HEK293T (cell line): ENCODE measurements at places on chromosomes 13 and 19.

DNA sequence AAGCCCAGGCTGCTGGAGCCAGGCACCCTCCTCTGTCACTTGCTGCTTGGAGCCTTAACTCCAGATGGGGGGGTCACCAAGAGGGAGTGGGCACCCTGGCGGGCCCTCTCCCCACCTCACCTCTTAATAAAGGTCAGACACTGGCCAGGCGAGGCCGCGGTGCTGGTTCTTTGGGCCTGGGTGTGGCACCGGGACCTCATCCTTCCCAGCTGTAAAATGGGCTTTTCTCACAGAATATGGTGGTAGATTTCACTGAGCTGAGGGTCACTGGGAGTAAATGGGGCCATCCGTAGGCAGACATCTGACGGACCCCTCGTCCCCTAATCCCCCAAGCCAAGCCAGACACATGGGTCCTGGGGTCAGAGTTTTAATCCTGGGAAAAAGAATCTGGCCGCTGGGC, 14.9 kb downstream of the STAP2 start:
- no peak for DNase-seq

DNA sequence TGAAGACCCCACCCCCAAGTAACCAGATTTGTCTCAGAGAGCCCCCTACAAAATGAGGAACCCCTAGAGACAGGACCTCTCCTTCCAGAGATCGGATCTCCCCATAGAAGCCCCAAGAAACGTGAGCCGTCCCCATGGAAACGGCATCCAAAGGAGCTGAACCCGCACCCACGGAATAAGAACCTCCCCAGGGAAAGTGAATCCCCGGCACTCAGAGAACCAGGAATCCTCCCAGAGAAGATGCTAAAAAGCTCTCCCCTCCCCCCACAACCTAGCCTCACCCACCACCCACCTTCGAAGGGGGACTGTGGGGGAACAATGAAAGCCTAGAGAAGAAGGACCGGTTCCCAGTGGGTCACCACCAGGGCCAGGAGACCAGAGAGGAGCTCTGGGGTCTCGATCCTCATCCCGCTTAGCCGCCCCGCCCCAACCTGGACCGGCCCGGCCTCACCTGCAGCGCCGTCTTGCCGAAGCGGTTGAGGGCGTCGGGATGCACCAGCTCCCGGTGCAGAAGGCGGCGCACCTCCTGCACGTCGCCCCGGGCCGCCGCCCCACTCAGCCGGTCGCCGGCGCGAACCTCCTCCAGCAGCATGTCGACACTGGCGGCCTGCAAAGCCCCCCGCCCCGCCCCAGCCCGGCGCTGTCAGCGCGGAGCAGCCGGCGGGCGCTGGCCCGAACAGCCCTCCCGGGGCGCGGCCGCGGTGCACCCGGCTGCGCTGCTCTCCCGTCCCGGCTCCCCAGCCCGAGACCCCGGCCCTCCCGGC, 535 bp downstream of the CDKN2D start:
- DNase-seq = no peak

- no peak for DNase-seq
These were observed 699.0 kb downstream of the GPC5 start for GRCh38 chr13:92097337-92097903.

DNA sequence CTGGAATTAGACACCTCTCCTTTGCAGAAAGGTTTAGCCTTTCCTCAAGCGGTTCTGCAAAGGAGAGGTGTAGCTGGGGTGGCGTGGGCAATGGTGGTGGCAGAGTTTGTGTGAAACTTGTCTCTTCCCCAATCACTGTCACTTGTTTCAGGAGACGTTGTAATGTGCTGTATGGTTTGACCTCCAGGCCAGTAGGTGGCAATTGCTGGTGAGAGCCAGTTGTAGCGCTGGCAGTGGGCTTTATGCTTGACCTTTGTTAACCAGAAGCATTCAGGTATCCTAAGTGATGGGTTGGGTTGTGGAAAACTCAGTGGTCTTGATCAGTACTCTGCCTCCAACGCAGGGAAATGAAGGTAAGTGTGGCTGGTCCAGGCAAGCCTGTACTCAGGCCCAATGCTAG, 12.7 kb upstream of the LILRA5 start:
- no peak for DNase-seq

- no peak for DNase-seq
These were observed 119.2 kb upstream of the SPACA7 start for GRCh38 chr13:112256716-112257494.

GRCh38 chr19:21704320-21704719, 63.1 kb downstream of the ZNF100 start:
- no peak for DNase-seq

DNA sequence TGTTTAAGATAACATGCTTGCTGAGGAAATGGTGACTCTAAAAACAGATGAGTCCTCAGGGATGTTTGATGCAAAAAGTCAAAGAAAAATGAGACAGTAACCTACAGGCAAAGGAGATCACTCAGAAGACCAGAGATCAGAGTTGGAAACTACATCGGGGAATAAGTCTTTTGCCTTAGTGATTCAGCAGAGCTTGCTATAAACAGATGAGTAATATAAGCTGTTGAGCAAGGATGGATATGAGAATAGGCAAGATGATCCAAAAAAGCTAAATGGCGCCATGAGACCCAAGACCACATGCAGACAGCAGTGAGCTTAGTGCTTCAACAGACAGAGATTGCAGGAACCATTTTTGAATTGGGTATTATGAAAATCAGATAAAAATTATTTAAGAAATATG, 168.6 kb downstream of the POSTN start:
- DNase-seq = no peak

DNA sequence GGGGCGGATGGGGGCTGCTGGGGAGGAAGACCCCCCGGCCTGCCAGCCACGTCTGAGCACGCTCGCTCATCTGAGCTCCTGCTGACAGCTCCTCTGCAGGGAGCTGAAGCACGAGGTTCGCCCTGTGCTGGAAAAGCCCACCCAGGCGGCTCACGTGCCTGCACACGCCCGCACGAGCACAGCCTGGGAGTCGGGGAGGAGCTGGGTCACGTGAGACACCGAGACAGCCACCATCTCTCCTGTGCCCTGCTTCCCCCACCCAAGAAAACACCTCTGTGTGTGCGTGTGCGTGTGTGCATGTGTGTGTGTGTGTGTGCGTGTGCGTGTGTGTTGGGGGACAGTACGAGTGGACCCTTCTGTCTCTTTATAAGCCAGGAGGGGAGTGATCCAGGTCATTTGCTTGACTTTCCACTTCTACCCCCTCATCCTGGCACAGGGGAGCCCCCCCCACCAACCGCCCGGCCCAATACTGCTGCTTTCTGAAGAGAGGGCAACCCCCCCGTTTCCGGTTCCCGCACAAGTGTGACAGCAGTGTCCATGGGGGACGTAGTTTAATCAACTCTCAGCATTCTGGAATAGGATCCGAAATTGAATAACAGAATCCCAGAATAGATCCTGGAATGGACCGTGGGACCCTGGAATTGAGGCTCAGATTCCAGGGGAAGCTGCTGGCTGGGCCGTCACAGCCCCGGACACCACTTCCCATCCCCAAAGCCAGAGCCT, 42.5 kb downstream of the CELF5 start:
- peak; percentile 33 for DNase-seq

DNA sequence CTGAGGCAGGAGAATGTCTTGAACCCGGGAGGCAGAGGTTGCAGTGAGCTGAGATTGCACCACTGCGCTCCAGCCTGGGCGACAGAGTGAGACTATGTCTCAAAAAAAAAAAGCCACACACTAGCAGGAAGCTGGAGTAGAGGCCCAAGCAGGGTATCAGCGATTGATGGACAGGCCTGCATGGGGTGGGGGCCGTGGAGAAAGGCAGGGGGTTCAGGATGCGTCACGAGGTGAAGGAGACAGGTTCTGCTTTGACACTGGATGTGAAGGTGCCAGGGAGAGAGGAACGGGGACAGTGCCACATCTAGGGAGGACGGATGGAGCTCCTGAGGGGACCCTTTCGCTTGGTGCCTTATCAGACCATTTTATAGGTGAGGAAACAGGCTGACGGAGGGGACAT, 7.1 kb downstream of the COLGALT1 start:
- DNase-seq = no peak

GRCh38 chr13:31733066-31733465, 6.3 kb upstream of the RXFP2 start:
- no peak for DNase-seq

GRCh38 chr19:3970808-3971598, at the start of gene DAPK3:
TSS of gene DAPK3 (minus strand) at chr19:3971099. CDS start at chr19:3969735, 1,364 bp downstream.
- peak; percentile 92 for DNase-seq

GRCh38 chr13:45851171-45851921, at the start of gene SIAH3:
TSS of gene SIAH3 (minus strand) at chr13:45851753. CDS start at chr13:45851629, 124 bp downstream.
- no peak for DNase-seq

DNA sequence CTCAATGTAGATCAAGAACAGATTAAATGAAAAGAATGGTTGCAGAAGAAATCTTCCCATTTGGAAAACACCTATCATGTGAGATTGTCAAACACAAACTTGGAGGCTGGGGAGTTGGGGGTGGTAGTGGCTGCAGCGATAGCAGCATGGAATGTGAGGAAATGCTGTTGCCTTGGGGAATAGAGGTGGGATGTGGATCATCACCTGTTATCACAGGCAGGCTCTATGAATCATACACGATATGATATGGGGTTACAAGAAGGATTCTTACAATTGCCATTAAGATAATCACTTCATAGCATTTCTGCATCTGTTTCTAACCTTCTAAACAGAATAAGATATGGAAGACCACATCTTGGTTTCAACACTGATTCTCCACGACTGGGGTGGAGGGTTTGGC, 88.7 kb downstream of the RNASEH2B start:
- DNase-seq = no peak

GRCh38 chr13:35475960-35476943, at the start of gene MAB21L1:
TSS of gene MAB21L1 (minus strand) at chr13:35476689. CDS start at chr13:35476138, 551 bp downstream.
- peak; percentile 69 for DNase-seq

GRCh38 chr13:44347301-44347700, 26.3 kb upstream of the SERP2 start:
- no peak for DNase-seq

DNA sequence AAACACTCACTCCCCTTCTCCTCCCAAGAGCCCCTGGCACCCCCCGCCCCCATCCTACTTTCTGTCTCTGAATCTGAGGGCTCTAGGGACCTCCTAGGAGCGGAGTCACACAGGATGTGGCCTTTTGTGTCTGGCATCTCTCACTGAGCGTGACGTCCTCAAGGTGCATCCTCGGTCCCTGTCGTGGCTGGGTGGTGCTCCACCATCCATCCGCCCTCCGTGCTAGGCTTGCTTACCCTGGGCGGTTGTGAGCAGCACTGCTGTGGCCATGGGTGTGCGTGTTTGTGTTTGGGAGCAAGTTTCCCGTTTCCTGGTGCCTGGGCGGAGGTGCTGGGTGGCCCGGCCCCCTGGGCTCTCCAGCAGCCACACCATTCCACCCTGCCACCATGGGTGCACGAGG, 12.2 kb downstream of the PLEKHJ1 start:
- no peak for DNase-seq

GRCh38 chr19:40921005-40921897, 39.2 kb upstream of the CYP2A7 start:
- DNase-seq = peak; percentile 26

- DNase-seq = no peak
These were observed at the start of gene PTGER1 for GRCh38 chr19:14475251-14476073. TSS of gene PTGER1 (minus strand) at chr19:14475354. CDS start at chr19:14474320, 1,034 bp downstream.

DNA sequence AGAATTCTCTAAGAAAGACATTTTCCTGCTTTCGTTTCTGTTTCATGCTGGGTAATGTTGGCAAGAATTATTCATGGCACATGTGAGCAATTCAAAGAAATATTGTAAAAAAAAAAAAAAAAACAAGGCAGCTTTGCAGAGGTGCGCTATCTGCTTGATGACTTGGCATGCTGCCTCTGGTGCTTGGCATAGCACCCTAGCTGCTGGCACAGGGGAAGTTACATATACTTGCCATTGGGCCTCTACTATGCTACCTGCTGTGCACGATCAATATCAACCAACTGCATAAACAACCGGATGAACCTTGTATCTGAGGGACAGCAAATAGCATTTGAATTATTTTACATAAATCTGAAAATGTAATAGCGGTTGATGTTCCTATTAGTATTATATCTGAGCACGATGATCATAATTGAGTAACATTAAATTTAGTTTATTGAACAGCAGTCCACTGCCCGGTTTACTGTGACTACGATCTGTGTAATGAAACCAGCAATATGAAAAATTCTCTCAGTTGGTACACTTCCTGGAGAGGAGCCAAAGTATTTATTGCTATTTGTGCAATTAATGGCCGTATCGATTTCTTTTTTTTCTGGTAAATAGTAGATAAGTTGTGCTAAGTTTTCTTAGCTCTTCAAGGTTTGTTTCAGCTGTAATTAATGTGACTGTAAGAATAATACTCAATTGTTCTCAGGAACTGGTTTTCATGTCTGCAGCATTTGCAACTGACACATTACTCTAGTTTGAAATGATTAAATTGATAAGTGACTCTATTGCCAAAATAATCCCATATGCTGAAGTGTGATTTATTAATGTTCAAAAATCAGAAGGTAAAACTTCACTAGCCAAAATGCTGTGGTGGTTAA, 717.3 kb downstream of the DACH1 start:
- DNase-seq = no peak

GRCh38 chr13:106163426-106163825, 372.0 kb downstream of the EFNB2 start:
- DNase-seq = no peak

GRCh38 chr19:13932911-13933393, 5.3 kb downstream of the PODNL1 start:
- DNase-seq = no peak

DNA sequence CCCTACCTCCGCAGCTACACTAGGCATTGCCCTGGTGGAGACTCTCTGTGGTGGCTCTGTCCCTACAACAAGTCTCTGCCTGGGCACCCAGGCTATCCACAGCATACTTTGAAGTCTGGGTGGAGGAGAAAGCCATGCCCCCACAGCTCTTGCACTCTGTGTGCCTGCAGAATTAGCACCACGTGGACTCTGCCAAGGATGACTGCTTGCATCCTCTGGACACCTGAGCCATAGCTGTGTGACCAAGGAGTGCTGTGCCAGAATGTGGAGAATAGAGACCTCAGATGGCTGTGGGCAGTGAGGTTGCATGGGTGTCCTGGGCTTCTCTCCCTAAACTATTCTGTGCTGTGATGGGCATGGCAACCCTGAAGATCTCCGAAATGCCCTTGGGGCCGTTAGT, 21.2 kb upstream of the MCF2L start:
- DNase-seq = no peak

DNA sequence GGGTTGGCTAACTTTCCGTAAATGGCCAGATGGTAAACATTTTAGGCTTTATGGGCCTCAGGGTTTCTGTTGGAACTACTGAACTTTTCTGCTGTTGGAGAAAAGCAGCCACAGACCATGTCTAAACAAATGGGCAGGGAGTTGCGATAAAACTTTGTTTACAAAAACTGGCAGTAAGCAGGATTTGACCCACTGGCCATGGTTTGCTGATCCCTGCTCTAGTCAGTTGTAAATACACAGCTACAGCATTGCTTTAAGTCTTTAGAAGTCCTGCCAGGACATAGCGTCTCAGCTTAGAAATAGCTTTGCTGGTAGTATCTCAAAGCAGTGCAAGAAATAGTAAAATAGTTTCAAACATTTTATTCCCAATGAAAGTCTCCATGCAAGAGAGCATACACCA, 88.4 kb downstream of the NALCN start:
- DNase-seq = no peak

DNA sequence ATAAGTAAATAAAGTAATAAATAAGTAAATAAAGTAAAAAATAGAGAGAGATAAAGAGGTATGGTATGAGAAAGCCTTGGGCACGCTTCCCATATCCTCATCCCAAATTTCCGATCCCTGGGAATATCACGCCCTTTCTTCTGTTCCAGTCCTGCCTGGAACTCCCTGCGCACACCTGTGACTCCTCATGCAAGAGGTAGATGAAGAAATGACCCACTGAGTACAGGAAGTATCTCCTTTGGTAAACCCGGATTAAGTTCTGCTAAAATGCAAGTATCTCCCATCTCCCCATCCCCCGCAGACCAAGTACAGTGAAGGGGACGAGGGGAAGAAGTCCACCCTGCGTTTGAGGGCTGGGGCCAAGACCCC, 399 bp upstream of the ZNF136 start:
- DNase-seq = no peak
